ENCODE measurements at places on chromosomes 12 and 14.

GRCh38 chr14:94019329-94019728 lies 6.8 kb upstream of the OTUB2 start:
- DNase-seq = no peak

DNA sequence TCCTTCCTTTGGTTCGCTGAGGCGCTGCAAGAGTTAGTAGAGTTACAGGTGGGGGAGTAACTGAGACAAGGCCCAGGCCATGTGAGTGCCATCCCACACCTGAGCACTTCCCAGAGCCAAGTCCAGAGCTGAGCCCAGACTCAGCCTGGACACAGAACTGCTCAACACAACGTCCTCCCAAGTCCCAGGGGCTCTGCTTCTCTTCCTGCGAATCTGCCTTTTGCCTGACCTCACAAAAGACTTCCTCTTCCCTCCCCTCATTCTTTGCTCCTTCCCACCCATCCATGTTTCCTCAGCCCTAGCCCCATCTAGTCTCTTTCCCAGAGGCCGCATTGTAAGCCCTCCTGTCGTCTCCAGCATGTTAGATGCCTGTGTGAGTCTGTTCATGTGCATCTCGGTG lies 16.6 kb upstream of the MCRS1 start:
- DNase-seq = no peak

DNA sequence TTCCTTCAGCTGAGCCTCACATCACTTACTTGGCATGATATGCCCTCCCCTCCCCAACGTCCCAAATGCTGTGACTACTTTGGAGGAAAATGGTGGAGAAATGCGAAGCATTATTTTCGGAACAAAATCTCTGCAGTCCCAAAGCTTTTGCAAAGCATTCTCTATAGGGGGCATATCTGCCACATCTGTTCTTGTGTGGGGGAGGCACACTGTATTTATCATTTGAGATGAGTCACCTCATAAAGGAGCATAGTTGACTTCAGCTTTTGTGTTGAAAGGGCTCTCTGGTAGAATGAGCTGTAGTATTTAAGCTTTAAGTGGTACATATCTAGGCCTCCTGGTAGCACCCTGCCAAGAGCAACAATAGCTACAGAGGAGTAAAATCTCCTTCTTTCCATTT lies 447.5 kb downstream of the ADAMTS20 start:
- DNase-seq = no peak

DNA sequence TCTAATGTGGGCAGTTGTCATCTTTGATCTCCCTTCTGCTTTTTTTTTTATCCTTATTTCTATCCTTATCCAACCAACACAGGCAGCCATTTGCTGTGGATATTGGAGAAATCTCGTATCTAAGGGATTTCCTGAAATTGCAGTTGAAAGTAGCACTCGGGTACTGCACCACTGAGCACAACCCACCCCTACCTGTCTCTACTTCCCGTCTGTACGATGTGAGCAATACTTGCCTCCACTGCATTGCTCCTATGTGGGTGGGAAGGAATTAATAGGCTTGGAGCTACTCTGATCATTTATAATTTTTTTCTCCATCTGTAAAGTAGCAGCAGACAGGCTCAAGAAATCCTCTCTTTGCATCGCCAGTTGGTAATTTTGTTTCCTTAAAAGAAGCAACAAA lies 300.4 kb downstream of the SNAPC1 start:
- no peak for DNase-seq

- DNase-seq = no peak
These were observed 15.9 kb downstream of the PIK3C2G start for GRCh38 chr12:18277196-18277595.

DNA sequence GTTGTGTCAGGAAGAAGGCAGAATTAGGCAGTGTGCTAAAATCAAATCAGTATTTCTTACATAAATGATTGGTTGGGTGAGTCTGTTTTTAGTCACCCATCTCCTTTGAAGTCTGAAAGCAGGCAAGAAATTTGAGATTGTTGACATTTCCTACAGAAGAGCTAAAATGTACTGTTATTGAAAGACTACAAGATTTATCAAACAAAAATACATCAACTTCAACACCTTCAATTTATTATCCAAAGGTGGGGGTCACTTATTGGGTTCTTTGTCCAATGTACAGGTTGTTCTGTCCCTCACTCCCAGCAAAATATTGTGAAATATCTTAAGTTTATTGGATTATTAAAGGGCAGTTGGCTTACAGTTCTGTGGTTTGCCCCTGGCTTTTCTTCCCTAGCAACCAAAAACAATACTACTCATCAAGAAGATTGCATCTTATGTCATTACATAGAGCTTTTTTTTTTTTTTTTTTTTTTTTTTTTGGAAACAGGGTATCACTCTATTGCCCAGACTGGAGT lies 20.6 kb upstream of the PKP2 start:
- DNase-seq = no peak

GRCh38 chr12:6548966-6549683 lies 6.7 kb downstream of the IFFO1 start:
- DNase-seq = no peak

GRCh38 chr12:110583137-110584059 lies at the start of gene PPTC7:
PPTC7 (minus strand) TSS chr12:110583318; CDS start chr12:110583031, 287 bp downstream.
- peak; percentile 69 for DNase-seq

DNA sequence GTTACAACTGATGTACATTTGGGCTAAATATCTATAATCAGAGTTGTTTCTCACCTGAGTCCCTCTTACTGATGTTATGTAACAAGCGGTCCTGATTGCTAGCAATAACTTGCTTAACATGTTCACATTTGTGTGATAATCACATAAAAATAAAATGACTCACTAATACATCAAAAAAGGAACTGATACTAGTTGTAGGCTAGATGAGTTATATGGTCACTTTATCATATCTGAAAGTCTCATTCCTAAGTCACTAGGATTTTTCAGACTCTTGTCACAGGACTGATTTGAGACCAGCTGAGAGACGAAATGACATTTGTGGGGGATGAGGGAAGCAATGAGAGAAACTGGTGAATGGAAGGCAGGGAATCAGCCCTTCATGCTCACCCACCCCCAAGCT lies 34.3 kb downstream of the NKX2-1 start:
- no peak for DNase-seq

DNA sequence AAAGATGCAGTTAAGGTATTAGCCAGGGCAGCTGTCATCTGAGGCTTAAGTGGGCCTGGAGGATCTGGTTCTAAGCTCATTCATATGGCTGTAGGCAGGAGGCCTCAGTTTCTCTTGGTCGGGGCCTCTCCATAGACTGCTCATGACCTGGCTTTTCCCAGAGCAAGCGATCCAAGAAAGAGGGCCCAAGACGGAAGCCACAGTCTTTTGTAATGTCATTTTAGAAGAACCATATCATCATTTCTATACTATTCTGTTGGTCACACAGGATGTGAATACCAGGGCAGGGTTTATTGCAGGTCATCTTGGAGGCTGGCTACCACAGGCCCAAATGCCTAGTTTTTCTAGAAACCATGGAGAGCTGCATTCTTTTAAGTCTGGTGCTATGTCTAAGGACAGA lies 47.7 kb downstream of the GNG2 start:
- DNase-seq = no peak

DNA sequence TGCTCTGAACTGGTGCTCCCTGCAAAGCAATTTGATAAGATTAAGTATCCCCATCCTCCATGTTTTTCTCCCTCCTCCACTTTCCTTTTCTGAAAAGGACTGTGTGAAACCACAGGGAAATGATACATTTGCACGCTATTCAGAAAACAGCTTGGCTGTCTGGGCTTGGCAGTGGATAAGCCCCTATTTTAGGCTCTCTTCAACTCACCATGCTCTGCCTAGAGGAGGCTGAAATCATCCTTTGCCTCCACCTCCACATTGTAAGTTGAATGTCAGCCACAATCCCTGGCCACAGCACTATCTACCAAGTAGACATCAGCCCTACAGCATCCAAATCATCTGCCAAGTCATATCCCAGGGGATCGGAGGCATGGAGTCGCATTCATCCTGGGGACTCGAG lies 642.3 kb downstream of the RPS29 start:
- DNase-seq = no peak

- DNase-seq = no peak
These were observed 37.0 kb upstream of the TMEM263 start for GRCh38 chr12:106918746-106919145.

GRCh38 chr12:25591144-25591543 lies 38.1 kb upstream of the LMNTD1 start:
- no peak for DNase-seq

GRCh38 chr12:72304751-72305150 lies 32.6 kb downstream of the TRHDE start:
- no peak for DNase-seq

DNA sequence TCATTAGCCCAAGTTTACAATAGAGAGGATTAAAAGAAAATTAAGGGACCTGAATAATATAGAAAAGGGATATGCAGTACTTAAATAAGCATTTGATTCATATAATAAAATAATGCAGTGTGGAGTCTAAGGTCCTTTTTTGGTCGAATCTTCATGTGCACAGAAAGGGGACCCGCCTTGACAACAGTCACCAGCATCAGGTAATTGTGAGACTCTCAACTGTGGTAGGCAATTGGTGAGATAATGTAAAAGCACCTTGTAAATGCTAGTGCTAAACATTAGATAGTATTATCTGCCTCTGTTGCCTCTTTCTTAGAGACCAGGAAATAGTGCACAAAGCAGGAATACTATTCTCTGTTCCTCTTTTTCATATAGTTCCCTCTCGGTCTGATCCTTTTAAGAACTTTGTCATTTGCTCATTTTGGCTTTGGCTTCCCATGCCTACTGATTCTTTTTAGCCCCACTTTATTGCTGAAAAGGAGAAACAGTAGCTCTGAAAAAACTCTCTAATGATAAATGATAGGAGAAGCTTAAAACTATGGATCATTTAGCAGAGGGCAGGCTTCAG lies 17.5 kb downstream of the CHPT1 start:
- no peak for DNase-seq

GRCh38 chr14:22556021-22556989 lies 32.7 kb downstream of the DAD1 start:
- peak; percentile 73 for DNase-seq

- no peak for DNase-seq
These were observed 7.4 kb downstream of the ASCL1 start for GRCh38 chr12:102964872-102965271.

- no peak for DNase-seq
These were observed 131.1 kb upstream of the FBXO33 start for GRCh38 chr14:39563361-39563760.

DNA sequence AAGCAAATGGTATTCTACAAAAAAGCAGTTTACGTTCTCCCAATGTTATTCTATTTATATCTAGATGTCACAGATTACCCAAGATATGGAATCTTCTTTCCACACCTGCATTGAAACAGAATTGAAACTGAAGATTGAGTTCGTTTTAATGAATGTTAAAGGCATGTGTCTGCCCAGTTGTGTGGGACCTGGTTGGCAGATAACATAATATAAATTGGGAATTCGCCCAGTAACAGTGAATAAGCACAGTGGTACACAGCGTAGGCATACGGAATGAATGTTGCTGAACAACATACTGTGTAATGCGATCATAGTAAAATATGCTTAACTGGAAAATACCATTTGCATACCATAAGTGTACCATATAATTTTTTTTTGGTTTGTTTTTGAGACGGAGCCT lies 4.3 kb downstream of the KHNYN start:
- no peak for DNase-seq

- no peak for DNase-seq
These were observed 132.0 kb upstream of the RAP1B start for GRCh38 chr12:68478516-68479260.

DNA sequence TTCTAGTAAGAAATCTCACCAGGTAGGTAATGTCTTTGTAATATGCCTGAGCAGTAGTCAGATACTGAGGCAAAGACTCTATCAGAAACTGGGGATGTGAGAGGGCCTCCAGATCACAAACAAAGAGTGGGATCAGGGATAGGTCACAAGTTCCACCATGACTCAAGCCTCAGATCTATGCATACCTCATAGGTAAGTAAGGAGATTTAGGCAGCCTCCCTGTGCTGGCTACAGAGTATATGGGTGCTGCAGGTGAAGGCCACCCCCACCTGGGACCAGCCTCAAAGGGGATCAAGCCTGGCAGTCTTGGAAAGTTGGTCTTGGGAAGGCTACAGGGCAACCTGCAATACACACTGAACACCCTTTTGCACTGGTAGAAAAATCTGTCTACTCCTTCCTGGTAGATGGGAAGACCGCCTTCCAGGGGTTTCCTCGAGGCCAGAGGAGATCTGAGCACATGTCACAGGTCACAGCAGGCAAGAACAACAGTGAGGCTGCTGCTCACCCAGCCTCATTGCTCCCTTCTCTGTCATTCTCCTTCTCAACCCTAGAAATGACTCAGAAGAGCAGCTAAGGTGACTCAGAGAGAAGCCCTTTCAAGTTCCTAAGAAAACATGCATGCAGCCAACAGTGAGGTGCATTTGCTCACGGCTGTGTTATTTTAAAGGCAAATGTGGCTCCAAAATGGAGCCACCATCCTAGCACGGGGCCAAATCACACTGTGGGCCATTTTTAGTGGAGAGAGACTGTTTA lies 143.4 kb upstream of the CDKN3 start:
- DNase-seq = no peak

DNA sequence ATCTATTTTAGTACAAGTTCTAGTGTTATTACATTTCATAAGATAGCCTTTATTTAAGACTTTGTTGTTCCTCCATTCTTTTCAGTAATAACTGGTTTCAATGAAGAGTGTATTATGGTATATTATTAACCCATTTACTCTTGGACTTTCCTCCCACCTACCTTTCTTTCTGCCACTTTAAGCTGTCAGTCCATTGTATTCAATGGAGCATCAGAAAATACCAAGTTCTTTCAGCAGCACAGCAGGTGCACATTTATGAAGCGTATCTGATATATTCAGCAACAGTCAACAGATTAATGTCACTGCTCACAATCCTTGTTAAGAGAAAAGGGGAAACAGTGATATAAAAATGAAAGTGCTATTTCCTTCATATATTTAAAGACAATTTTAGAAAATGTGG lies 660.9 kb downstream of the C12orf50 start:
- no peak for DNase-seq

GRCh38 chr12:118472940-118473339 lies 96.6 kb downstream of the SUDS3 start:
- no peak for DNase-seq

GRCh38 chr12:45256721-45257120 lies 40.8 kb downstream of the ANO6 start:
- no peak for DNase-seq

GRCh38 chr12:54660320-54660962 lies 12.3 kb upstream of the DCD start:
- DNase-seq = no peak

DNA sequence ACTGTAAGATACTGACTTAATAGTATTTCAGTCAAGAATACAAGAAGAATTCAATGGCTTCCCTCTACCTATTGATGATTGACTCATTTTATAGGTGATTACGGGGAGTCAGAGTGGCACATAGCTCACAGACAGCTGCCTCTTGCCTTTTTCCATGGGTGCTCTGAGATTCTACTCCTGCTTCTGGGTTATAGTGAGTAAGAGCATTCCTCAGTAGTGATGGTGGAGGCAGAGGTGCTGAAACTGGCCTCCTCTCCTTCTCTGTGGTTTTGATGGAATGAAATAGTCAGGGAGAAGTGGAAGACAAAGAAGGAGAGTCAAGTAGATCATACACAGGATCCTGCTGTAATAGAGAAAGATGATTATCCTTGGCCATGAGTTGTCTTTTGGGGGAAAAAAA lies 438.2 kb upstream of the FAR2 start:
- no peak for DNase-seq

Measured in GM12892 (cell line).